CD4-positive, alpha-beta T cell (primary cell): ENCODE measurements at places on chromosomes 16 and 17.

GRCh38 chr16:23269248-23269953 is 32.7 kb upstream of the SCNN1B start:
- DNase-seq, result no peak

DNA sequence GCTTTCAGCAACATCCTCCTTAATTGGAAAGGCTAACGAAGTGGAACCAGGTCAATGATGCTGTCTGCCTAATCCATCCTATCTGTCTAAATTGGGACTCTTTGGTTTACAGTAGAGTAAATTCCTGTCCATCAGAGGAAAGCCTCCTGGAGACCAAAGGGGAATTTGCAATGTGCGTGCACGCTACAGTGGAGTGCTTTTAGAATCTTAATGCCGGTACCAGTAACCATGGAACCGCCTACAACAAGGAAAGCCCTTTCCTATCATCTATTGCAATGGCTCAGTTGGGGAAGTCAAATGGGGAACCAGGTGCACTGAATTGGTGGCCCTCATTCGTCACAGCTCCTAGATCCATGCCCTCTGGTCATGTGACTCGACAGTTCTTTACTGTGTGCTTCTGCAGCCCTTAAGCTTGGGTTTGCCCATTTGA is 110.1 kb downstream of the XYLT1 start:
- DNase-seq, result no peak

GRCh38 chr17:56577190-56577842 is 16.2 kb upstream of the NOG start:
- no peak for DNase-seq

DNA sequence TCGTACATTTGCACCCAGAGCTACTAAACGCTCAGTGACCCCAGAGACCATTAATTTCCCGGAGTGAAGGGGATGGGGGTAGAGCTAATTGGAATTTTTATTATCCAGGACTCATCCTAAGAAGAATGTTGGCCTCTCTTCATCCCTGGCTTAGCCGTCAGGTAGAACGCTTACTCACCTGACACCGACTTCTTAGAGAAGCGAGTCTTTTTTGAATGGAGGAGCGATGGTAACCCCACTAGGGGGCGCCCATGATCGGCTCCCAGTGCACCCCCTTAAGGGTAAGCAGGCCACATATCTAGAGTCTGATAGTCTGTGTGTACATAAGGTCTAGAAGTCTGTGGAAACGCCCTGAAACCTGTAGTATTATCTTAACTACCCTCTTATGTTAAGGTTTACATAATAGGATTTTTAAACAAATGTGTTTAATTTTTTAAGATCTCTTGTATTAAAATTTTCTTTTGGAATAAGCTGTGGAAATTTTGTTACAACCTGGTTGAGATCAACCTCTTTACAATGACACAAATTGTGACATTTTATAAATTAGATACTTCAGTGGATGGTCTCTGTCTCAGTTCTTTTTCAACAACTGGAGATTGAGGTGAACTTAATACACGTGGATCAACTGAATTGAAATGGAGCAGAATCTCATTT is 229.8 kb downstream of the CPPED1 start:
- peak; percentile 48 for DNase-seq

GRCh38 chr17:37490638-37491614 is 1.2 kb downstream of the DUSP14 start:
- no peak for DNase-seq

GRCh38 chr16:77888871-77889270 is 100.5 kb downstream of the VAT1L start:
- no peak for DNase-seq

- DNase-seq, result no peak
These were observed 417.1 kb downstream of the TMEM114 start for GRCh38 chr16:8173111-8173644.

DNA sequence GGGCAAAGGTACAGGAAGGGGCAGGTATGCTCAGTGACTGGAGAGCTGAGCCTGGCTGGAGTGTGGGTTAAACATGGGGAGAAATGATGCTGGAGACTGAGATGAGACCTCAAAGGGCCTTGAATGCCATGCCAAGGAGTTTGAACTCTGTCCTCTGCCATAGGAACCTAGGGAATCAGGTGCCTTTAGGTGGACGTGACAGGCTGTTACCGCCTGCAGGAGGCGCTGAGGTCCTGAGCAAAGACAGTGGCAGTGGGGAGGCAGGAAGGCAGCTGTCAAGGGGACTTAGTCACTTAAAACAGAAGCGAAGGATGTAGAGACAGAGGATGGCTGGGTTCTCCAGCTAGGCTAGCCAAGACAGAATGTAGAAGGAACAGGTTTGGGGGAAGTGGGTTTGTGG is 9.1 kb downstream of the PSMB3 start:
- no peak for DNase-seq

DNA sequence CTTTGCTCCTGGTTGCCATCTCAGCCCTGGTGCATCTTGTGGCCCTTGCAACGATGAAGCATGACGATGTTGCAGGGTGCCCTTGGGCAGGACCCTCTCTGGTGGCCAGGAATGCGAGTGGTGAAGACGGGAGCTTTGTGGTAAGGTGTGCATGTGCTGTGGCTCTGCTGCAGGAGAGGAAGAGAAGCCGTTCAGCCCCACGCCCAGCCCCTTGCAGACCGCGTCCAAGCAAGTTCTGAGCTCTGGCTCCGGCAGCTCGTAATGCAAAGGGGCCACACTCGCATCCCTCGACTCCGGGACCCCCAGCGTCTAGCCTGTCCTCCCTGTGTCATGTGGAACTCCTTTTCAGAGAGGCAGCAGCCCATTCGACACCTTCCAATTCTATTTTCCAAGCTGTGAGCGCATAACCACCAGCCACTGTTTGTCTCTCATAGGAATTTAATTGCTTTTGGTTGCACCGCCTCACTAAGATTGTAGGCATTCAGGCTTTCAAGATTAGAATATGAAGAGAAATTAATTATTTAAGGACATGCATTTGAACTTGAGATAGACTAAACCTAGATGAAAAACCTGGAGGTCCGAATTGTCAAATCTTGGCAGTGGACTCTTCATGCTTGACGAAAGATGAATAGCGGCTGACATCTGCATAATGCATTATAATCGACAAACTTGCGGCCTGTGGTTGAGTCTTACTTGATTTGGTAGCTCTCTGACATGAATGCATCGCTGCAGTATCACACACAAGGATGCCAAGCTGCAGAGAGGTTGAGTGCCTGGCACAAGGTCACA is 21.1 kb upstream of the KCNG4 start:
- no peak for DNase-seq

GRCh38 chr16:22255335-22255734 is 41.9 kb upstream of the POLR3E start:
- DNase-seq, result no peak

DNA sequence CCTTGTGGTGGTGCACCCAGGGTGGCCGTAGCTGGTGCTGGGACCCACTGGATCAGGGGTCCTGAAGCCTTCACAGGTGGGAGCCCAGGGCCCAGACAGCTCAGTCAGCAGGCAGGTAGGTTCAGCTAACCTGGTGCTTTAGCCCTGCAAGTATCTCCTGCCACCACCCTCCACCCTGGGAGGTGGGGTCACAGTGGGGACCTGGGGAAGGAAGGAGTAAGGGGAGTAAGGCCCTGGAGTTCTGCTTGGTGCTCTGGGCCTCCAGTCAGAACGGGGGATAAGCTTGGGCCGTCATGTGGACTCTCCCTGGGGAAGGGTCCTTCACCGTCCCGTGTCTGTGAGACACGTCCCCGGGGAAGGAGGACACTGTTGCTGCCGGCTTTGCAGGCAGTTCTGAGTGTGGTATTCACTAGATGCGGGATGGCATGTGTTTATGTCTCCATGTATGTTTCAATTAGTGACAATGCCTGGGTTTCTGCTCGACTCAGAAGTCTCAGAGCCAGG is 20.7 kb downstream of the SGSM2 start:
- DNase-seq, result no peak

GRCh38 chr17:40479754-40480480 is 21.5 kb downstream of the TNS4 start:
- DNase-seq, result no peak

DNA sequence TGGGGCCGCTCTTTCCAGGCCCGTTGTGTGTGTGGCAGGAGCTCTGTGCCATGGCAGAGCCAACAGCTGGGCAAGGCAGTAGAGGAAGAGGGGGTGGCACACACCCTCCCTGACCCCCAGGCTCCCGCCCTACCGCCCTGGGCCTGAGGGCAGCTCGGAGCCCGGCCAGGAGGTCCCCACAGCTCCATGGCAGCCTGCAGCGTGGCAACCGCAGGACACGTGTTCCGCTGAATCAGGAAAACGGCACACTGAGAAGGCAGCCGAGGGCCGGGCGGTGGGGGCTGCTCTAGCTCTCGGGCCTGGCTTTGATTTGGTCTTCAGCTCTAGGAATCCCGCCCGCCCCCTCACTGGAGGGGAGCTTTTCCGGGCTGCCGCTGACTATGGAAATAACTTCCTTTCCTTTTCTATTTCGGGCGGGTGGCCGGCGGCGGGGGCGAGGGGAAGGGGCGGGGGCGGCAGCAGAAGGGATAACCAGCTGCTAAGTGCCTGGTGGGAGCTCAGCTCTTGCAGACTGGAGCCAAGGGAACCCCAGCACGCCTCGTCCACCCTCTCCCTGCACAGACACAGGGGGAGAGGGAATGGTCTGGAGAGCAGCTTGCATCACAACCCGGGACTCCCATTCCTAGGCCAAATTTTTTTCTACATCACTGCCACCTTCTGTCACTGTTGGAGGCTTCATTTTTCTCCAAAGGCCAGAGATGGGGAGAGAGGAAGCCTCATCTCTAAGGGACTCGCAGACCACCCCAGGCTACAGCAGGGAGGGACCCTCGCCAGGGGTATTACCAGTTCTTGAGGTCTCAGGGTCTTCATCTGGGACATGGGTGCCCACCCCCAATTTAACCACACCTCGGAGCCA is 24.8 kb upstream of the MRPS23 start:
- no peak for DNase-seq

- no peak for DNase-seq
These were observed 579.7 kb downstream of the CDH13 start for GRCh38 chr16:83206426-83206825.

- DNase-seq, result no peak
These were observed 12.5 kb upstream of the SPHK1 start for GRCh38 chr17:76371656-76372628.

GRCh38 chr16:71853413-71853812 is 7.6 kb downstream of the ATXN1L start:
- no peak for DNase-seq

GRCh38 chr17:74369221-74369620 is 1.9 kb downstream of the GPR142 start:
- DNase-seq, result peak; percentile 67
